ENCODE measurements at places on chromosomes 6 and 20. TPM values are rescaled to one million over a fixed set of nuclear protein-coding genes. Genes with fewer than 3 reads are reported as not detected.

Gene HUS1B
- polyA plus RNA-seq = 0.39 TPM

Gene KCNS1
- 0.62 TPM for polyA plus RNA-seq

Gene RAB22A
- 8.4 TPM for polyA plus RNA-seq

DNA sequence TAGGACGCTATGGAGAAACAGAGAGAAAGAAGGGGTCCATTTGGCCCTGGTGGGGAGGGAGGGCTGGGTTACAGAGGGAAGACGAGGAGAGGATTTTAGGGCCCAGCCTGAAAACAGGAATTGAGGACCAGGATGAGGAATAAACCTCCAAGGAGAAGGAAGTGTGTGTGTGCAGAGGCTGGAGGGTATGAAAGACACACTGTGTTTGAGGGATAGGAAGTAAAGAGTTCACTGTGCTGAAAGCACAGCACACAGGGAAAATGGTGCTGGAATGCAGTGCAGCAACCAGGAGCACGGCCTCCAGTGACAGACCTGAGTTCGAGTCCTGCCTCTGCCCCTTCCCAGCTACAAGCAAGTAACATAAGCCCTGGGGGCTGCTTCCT, 7.8 kb downstream of the MBOAT1 start:
- DNase-seq = no peak

- peak; percentile 54 for DNase-seq
Observed at GRCh38 chr20:4160761-4161305, 145.5 kb upstream of the RNF24 start.

DNA sequence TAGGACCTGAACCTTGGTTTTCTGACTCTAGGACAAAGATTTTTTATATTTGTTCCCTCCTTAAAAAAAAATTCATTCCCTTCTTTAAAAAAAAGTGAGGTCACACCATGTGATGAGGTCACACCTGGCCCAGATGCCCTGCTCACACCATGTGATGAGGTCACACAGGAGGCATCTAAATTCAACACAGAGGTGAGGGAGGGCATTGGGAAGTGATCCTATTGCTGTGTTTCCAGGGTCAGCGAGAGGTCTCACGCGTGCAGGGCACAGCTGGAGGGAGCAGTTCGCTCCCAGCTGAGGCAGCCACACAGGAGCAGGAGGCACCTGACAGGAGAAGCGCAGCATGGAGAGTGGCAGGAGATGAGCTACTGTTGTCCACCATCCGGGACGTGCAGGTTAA, 92.5 kb downstream of the SLC22A23 start:
- no peak for DNase-seq

GRCh38 chr6:33312361-33313104, 1.3 kb downstream of the TAPBP start:
- peak; percentile 64 for DNase-seq

DNA sequence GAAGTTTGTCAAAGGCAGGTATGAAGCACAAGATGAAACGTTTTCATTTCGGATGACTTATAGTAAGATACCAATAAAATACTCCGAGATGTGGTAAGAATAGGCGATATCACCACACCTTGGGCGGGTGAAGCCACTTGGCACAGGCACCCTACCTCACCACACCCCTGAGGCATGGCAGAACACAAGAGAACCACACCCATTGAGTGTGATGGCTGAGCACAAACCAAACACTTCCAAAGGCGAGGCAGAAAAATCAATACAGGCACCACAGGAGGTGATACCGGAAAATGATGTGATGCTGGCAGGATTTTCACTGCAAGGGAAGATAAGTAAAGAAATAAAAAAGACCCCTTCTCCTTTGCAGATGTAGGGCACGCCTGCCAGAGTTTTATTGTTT, 332.9 kb upstream of the PRDM1 start:
- DNase-seq = no peak

DNA sequence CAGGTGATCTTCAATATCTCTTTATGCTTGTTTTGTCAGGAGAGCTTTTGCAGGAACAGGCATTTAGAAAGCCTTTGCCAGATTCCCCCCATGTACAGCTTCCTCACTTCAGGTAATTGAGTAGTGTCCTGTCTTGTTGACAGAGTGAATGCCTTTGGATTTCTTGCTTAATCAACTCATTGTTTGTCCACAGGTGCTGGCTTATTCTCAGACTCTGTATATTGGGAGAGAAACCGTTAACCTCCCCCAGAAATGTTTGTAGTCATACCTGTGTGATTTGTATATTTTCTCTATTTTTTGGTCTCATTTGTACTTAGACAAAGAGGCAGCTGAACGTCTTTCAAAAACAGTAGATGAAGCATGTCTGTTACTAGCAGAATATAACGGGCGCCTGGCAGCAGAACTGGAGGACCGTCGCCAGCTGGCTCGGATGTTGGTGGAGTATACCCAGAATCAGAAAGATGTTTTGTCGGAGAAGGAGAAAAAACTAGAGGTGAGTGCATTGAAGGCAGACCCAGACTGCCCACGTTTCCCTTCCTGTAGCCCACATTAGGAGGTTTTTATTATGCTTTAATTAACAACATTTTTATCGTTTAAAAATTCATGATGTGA, 32.3 kb downstream of the RPRD1B start:
- DNase-seq = no peak

Gene SRPK1
- 22.5 TPM for polyA plus RNA-seq

- DNase-seq = no peak
Observed at GRCh38 chr6:3814539-3814938, 34.6 kb upstream of the FAM50B start.

Gene IP6K3
- polyA plus RNA-seq = 0.52 TPM

DNA sequence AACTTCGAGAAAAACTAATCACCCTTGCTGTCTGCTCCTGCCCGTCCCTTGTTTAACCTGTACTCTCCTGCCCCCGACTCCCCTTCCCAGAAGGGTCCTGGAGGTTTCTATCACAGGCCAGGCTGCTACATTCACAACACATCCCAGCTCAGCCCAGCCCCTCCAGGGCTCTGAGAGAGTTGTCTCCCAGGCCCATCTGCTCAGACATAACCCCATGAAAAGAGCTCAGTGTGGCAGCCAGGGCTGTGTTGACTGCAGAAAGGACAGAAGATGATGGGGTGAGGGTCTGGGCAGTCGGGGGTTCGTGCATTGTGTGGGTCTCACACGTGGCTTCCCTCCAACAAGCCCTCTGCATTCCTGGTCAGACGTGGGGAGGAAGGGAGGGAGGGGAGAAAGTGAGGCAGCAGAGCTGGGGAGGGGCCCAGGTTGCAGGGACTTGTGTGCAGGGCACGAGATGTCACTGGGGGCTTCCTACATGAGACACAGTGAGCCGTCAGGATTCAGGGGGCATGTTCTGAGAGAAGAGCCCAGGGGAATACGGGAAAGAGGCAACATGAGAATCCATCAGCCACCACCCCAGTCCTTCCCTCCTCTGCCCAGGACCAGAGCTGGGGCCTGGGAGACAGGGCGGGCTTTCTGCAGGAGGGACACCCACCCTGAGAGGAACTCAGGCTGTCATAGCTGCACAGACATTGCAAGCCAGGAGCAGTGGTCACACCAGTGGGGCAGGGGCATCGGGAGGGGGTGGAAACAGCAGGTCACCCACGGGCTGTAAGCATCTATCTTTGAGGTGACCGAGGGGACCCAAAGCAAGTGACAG, 372.9 kb downstream of the PREX1 start:
- DNase-seq = no peak

- DNase-seq = no peak
Observed at GRCh38 chr6:48024956-48025355, 86.0 kb downstream of the PTCHD4 start.

DNA sequence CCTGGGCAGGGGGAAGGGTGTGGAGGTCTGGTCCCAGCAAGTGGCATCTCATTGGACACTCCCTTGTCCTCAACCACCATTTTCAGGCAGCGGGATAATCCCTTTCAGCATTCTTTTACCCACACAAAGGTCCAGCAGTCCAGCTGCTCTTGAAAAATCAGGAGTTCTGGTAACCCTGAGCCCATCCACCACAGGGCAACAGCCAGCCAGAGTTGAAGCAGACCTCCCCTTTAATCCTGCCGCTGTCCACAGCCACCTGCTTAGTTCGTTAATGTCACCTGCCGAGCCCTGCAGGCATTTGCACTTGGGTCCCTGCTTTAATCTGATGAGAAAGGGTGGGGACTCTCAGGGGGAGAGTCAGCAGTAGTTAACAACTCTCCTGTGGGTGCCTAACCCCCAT, 11.1 kb downstream of the TMEM74B start:
- no peak for DNase-seq

DNA sequence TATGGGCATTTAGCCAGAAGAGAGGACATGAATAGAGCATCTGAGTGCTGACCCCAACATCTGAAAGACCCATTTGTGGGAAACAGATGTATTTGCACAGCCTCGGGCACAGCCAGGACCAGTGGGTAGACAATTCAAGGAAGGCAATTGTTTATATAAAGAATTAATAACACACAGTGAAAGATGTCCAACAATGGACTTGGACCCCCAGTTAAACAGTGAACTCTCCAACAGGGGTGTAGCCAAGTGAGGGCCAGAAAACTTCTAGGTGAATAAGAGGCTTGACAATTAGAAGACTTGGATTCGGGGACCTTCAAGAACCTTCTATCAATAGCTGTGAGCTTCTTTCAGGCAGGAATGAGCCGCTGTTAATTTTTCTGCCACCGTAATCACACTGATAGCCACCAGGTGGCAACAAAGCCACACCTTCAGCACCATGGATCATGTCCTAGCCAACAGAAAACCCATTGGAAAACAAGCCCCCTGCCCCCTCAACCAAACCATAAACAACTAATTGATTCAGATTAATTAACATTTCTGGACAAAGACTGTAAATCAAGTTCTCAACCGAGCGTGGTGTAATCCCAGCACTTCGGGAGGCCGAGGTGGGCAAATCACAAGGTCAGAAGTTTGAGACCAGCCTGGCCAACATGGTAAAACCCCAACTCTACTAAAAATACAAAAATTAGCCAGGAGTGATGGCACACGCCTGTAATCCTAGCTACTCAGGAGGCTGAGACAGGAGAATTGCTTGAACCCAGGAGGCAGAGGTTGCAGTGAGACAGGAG, 8.8 kb upstream of the SRSF6 start:
- DNase-seq = peak; percentile 33

DNA sequence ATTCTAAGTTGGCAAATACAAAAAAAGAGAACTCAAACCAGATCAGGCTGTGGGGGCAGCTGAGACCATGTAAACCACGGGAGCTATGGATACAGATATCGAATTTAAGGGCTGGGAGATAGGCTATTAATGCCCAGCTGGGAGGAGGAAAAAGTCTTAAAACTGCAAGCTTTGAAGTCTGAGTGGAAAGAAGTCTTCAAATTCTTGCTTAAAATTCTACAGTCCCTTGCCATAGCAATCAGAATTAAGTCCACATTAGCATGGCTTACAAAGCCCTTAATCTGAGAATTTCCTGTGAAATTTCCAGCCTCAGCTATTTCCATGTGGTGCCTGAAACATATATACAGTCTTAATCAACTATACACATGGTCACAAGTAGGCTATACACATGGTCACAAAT, 465.0 kb upstream of the HSF2 start:
- DNase-seq = no peak

DNA sequence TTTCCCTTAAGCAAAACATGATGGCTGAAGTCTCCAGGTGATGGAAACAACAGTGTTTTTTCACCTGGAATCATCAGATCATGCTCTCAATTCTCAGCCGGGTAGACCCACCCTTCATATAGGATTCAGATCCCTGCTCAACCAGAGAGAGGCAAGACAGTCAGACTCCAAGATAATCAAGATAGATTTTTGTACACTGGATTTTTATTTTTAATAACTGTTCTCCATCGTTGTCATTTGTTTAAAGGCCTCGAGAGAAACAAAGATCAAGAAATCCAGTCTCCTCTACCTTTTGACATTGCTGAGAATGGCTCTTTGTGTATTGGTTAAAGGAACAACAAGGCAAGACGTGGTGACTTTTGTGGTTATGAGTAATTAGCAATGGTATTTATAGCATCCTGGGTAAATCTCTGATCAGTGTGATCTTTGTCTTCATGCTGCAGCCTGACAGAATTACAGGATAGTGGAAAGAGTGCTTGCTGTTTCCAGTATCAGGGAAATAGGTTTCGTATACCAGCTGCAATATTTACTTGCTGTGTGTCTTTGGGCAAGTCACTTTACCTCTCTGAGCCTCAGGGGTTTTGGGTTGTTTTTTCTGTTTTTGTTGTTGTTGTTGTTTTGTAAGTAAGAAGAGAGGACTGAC, 29.9 kb downstream of the ID4 start:
- DNase-seq = peak; percentile 55

DNA sequence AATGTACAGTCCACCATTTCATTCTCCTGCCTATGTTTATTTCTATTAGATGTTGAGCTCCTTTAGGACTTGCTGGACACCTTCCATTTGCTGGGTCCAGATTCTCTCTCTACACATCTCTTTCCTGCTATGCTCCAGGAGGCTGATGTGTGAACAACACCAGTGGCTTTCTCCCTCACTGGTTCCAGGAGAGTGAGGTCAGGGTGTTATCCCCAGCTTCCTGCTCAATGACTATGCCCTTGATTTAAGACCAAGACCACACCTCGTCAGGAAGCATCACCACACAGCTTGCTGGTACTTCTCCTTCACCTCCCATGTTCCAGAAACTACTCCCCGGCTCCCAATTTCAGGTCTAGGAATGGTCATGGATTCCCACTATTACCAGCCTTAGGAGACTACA, 31.3 kb upstream of the E2F3 start:
- no peak for DNase-seq

Gene ZNF335
- 17.8 TPM for polyA plus RNA-seq

Gene RNF217
- 11.7 TPM for polyA plus RNA-seq

- DNase-seq = no peak
Observed at GRCh38 chr6:45038226-45038625, 289.9 kb upstream of the RUNX2 start.

Gene SIGLEC1
- polyA plus RNA-seq = not detected

Gene KIFC1
- polyA plus RNA-seq = 40.6 TPM

Gene ARG1
- polyA plus RNA-seq = not detected

DNA sequence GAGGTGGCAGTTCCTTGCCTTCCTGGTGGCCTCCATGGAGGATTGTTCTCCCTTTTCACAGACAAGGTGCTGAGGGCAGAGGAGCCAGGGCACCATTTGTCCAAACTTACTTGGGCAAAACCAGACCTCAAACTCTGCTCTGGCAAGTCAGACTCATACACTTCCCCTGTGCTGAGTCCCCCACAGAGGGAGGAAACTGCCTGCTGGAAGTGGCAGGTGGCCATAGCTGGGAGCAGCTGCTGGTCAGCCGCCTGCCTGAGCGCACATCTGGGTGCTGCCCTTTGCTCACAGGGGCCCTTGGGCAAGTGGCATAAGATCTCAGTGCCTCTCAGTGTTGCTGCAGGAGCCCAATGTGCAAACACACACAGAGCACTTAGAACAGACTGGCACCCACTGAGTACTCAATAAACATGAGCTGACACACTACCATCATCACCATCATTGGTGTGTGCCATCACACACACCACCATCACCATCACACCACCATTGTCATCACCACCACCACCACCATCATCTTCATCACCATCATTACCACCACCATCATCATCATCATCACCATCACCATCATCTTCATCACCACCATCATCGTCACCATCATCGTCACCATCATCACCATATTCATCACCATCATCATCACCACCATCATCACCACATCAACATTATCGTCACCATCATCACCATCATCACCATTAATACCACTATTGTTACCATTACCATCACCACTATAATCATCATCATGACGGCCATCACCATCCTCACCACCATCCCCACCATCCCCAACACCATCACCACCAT, 17.6 kb downstream of the NOL4L start:
- no peak for DNase-seq

Data from IMR-90 (cell line).